ENCODE measurements at places on chromosomes 4 and X.

GRCh38 chrX:24961809-24962208, 54.0 kb downstream of the ARX start:
- no peak for DNase-seq

DNA sequence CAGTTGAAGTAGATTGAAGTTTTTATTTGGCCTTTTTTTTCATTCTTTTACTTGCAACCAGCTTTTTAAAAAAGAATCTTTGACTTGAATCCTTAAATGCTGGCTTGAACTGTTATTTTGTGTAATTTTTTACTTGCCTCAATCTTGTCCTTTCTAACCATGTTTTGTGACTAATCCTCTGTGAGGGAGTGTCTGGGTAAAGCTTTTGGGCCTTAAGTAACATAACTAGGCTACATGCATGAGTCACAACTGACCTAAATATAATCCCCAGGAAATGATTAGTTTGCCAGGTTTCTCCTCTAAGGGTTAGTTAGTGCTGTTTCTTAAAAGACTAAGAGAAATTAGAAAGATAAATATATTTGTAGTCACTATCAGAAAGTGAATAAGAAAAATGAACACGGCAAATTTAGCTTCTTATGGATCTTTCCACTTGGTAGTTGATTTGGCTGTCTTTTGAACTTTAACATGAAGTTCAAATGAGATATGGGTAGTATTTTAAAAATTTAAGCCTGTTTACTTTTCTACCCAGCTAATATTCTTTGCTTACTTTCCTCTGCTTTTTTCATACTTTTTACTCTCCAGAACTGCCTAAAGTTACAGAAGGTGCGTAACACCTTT, 13.0 kb downstream of the EXOC1 start:
- no peak for DNase-seq

DNA sequence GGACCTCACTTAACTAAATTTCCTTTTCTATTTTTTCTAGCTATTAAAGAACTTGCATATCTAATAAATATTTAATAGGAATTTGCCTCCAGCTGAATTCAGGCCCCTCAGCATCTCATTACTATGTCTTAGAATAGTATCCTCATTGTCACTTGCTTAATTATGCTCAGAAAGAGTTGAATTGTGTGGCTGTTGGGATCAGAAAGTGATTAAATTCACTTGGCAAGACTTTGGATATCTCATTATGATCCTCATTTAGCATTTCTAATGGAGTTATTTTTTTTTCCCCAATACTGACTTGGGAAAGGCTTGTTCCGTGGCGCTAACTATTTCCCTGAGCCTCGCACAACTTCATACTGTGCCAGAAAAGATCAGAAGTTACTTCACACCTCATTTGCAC, 158.8 kb downstream of the IDS start:
- DNase-seq = no peak

GRCh38 chr4:1130316-1131186, 17.2 kb upstream of the RNF212 start:
- peak; percentile 54 for DNase-seq

GRCh38 chr4:75726577-75726976, 2.2 kb downstream of the USO1 start:
- no peak for DNase-seq

DNA sequence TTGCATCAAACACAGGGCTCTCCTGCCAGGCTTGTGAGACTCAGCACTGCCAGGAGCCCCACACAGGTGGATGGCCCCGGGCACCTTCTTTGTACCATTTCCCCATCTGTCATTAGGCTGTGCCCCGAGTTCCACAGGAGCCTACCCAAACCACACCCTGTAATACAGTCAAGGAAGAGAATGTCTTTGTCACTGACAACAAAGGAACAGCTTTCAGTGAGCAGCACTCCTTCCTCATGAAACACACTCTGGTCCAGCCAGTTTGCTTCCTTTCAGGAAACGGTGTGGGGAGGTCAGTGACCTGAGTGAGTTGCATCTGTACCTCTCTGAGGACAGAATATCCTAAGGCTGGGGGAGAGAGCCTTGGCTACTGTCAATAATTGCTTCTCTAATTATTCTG, 53.7 kb downstream of the LNX1 start:
- DNase-seq = no peak

DNA sequence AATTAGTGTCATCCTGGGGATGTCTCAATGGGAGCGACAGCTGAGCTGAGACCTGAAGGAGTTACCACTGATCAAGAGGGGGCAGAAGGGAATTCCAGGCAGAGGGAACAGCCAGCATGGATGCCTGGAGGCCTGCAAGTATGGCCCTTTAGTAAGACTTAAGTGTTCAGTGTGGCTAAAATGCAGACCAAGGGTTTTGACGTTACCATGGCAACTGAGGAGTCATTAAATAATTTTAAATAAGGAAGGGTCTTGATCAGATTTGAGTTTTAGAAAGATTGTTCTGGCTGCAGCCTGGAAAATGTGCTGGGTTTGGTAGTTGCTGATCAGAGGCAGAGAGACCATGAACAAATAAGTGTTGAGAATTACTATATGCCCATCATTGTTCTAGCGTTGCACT, 285.5 kb downstream of the USP46 start:
- no peak for DNase-seq

DNA sequence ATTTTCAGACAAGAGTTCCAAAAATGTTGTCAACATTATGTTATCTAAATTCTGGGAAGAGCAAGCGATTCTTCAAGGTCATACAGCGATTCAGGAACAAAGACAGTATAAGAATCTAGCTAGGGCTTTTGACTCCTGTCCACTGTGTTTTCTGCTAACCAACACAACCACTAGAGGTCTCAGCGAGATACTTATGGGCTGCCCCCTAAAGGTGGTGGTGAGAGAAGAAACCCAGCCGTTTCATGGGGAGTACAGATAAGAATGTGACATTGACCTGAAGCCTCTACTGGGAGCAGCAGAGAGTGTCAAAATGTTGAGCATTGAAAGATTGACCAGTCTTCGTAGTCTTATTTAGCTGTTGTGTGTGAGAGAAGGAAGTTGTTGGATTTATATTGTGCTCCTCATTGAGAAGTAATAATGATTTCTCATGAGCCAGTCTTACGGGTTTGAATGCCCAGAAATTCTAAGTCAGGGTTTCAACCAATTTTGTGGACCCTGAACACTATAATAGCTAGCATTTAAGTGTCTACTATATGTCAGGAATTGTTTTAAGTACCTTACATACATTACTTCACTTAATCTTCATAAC, 168.3 kb downstream of the SPRY1 start:
- DNase-seq = peak; percentile 31

DNA sequence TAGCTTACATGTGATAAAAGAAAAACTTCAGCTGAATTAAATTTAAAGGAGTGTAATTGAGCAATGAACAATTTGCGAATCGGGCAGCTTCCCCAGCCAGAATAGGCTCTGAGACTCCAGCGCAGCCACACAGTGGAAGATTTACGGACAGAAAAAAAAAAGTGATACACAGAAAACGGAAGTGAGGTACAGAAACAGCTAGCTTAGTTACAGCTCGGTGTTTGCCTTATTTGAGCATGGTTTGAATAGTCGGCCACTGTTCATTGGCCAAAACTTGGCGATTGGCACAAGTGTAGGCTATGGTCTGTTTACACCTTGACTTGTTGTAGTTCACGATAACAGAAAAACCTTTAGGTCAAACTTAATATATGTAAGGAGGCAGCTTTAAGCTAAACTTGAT, 16.7 kb upstream of the SUPT20HL1 start:
- no peak for DNase-seq

DNA sequence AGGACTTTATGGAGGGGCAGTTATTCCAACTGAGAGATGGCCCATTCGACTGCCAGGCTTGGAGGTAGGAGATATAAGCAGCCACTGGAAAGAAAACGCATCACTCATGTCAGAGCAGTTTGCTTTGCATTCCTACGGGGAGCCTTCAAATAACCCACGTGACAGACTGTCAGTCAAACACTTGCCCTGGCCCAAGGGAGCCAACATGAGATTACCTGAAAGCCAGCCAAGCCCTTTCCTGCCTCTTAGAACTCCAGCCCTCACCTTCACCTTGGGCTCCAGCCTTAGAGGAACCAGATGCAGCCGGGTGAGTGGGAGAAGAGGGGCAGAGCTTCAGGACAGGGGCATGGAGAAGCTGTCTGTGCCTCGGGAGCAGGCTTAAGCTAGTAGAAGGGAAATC, 95.3 kb upstream of the CXCL13 start:
- DNase-seq = no peak

DNA sequence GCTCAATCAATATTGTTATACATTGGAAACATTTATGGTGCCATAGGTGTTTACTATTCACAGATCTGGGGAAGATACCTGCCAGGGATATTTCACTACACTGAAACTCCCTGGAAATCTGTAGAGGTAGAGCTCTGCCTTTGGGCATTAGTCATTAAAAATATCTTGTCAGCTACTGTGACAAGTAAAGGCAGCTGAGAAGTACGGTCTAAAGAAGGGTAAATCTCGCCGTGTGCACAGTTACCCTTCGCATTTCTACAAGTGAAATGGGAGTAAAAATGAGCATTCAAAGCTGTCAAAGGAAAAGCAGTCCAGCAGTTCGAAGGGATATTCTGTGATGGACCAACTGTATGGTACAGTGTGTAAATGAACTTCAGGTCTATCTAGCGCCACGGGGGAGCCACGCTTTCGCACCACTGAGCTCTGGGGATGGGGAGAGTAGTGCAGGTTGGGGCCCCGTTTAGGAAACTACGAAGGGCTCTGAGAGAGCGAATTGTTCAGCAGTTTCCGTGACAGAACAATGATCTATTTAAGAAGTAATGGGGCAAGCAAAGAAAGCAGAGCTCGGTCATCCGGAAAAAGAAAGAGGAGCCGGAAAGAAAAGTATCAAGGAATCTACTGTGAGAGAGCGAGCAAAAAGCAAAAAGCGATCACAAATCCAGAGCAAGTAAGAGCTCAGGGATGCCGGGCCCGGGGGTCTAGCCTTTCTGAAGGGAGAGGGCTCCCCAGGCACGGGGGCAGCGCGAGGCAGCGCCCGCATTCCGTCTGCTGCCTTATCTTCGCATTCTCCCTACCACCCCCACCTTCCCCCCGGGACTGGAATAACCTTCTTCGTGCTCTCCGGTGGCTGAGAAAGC, 646 bp downstream of the TIGD4 start:
- DNase-seq = no peak

GRCh38 chrX:67568769-67569168, 24.9 kb downstream of the AR start:
- DNase-seq = no peak

DNA sequence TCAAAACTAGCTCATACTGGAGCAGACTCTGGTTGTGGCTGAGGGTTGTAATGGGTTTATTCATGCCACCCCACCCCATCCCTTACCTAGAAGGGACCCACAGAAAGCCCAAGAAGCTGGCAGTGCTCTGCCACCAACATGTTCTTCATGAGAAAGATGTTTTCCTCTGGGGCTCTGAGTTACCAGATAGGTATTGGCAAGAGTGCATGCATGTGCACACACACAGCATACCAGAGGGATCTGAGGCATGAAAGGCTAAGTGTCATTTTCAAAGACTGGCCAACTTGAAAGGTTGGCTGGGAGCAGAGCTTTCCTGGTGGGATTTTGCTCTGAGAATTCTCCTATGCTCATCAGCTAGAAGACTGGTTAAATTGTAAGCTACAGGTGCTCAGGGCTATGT, 65.2 kb downstream of the PHOX2B start:
- DNase-seq = no peak

DNA sequence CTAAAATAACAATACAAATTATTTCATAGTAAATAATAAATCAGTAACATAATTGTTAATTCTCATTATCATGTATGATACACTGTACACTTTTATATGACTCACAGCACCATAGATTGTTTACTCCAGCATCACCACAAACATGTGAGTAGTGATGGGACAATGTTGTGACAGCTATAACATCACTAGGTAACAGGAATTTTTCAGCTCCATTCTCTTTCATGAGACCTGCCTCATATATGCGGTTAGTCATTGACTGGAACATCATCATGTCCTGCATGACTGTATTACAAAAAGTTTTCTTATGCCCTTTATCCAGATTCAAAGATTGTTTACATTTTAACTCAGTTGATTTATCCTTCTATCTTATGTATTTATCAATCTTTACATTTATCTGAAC, 1530.0 kb downstream of the PCDH18 start:
- no peak for DNase-seq

DNA sequence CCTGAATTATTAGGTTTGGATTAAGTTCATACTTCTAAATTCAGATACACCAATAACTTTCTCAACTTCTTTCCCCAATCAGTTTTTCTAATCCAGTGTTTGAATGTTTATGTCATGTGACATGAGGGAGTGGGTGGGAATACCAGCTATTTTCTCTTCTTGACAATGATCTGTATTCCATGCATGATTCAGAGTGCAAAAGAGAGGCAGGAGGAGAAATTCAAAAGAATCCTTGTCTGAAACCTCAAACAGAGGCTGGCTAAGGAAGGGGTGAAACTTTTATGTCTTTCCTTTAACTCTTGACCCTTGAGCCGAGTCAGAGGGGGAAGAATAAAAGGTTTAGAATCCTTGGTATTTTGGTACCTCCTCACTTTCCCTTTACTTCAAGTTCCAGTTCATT, 544.7 kb downstream of the SPRY1 start:
- no peak for DNase-seq

- DNase-seq = no peak
Observed at GRCh38 chr4:38185406-38186144, 225.4 kb downstream of the PTTG2 start.

DNA sequence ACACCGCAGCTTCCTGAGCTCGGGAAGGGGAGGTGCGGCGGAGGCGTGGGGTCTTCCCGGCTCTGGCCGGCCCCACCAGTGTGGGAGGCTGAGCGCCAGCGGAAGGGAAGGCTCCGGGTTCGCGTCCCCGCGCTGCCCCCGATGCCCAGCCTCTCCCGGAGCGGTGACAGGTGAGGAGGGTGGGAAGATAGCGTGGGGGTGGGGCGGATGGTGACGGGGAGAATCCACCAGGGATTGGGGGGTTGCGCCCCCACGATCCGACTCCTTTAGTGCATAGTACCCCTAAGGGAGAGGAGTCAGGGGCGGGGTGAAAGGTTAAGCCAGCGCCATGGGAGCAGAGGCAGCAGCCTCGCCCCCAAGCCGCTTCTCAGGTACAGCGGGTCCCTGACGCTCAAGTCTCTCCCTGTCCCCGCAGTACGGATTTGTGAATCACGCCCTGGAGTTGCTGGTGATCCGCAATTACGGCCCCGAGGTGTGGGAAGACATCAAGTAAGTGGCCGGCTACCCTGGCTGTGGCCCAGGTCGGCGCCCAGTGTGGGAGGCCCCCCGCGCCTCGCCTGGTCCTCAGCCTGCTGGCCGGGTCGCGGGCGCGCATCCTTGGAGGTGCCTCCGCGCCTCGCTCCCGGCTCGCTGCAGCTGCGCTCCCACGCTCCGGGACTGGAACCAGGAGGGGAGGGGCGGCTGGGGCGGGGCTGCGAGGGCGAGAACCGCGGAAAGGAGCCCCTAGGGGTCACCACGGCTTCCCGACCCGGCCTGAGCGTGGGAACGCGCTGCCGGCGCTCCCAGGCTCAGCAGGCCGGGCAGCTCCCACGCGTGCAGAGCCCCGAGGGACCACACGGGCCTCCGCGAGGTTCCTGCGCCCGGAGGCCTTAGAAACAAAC, 791 bp downstream of the GUCY1B1 start:
- no peak for DNase-seq

DNA sequence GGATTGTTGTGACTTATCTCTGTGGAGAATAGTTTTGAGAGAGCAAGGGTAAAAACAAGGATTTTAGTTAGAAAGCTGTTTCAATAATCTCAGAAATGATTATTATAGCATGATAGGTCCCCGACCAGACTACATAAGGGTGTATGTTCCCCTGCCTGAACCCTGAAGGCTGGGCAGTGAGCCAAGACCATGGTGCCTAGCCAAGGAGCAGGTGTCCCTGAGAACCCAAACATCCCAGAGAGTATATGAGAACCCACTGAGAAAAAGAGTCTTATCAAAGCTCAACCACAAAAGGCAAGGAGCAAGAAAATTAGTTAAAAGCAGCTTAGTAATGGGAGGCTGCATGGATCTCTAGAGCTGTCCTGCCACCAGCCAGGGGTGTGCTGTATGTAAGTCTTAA, 94.9 kb upstream of the UNC5C start:
- no peak for DNase-seq

Measured in stimulated activated CD4-positive, alpha-beta T cell treated with anti-CD3 and anti-CD28 coated beads, Interleukin-12 subunit alpha, Interleukin-12 subunit beta, amount 100 ng/mL, for 48 hours (primary cell).